Activated CD4-positive, alpha-beta memory T cell treated with anti-CD3 and anti-CD28 coated beads, Interleukin-2, amount 10 ng/mL, durations not matched to agents 7 days and 5 days (primary cell): ENCODE measurements at places on chromosomes 5 and 9. TPM values are rescaled to one million over a fixed set of nuclear protein-coding genes. Genes with fewer than 3 reads are reported as not detected.

Gene LCN12
- 2.5 TPM for total RNA-seq

Gene CD74
- total RNA-seq = 1,180 TPM

Gene SIT1
- total RNA-seq = 214 TPM

Gene SPRY4
- total RNA-seq = 1.3 TPM

Gene GFI1B
- total RNA-seq = not detected

Gene TMCO6
- 29.0 TPM for total RNA-seq

Gene WWC1
- total RNA-seq = not detected

Gene DPYSL3
- not detected for total RNA-seq

Gene MYOZ3
- total RNA-seq = 0.13 TPM

Gene PCDHB9
- total RNA-seq = not detected

Gene PTGS1
- total RNA-seq = 0.08 TPM

Gene F2RL1
- 0.78 TPM for total RNA-seq

Gene TMEM141
- 39.6 TPM for total RNA-seq

Gene NUTM2G
- not detected for total RNA-seq

Gene PCDHGC4
- not detected for total RNA-seq

Gene CER1
- not detected for total RNA-seq

Gene ALDH1B1
- 8.4 TPM for total RNA-seq

Gene PKN3
- 5.0 TPM for total RNA-seq

Gene BARHL1
- not detected for total RNA-seq

Gene SLC23A1
- total RNA-seq = 1.8 TPM

Gene POU5F2
- total RNA-seq = 0.68 TPM

Gene MEGF10
- total RNA-seq = not detected

Gene STK32A
- not detected for total RNA-seq

Gene SHOC1
- total RNA-seq = not detected

Gene FBXL17
- 10.0 TPM for total RNA-seq

Gene MCTP1
- total RNA-seq = not detected
